Neural progenitor cell (in vitro differentiated cells): ENCODE measurements at places on chromosomes 12 and 14. TPM values are rescaled to one million over a fixed set of nuclear protein-coding genes. Genes with fewer than 3 reads are reported as not detected.

Gene SLC6A15
- total RNA-seq: 15.1 and 25.4 TPM in 2 replicates

Gene GTF2A1
- total RNA-seq: 40.5 and 63.1 TPM in 2 replicates

DNA sequence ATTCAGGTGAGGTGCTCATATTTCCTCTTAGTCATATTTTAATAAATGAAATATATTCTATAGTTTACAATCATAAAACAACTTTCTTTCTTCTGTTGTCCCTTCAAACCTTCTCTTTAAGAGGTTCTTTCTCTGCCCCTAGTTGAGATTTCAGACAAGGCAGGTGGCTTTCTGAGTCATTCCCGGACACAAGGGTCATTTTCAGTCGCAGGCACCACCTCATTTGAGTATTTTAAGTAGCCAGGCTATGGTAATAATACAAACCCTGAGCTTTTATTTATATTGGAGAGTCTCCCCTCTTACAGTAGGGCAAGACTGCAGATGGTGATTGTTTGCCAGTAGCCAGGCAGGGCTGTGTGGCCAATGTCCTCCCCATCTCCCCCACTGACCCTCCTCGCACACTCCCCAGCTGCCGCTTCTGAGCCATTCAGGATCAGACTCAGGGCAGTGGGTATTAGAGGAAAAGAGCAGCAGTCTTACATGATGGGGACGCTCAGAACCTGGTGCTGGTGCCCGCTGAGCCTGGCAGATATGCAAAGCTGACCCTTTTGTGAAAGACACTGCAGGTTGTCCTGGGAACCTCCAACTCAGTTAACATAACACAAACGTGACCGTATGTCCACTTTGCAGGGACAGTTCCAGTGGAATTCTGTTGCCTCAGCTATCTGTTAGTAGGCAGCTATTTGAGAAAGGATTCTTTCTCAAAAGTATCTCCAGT lies 101.1 kb upstream of the BCL2L14 start:
- H3K4me3 ChIP-seq: no peak overlapping the region
- H3K4me1 ChIP-seq: peaks cover 7% of the 10 kb centered on the region
- peak; percentile 25 for DNase-seq
- H3K27ac ChIP-seq: no peak overlapping the region
- no peaks in the 10 kb centered on the region for H3K36me3 ChIP-seq

- no peak overlapping the region for H3K27ac ChIP-seq
- H3K36me3 ChIP-seq: no peaks in the 10 kb centered on the region
- peaks cover 22% of the 10 kb centered on the region for H3K4me1 ChIP-seq
Measured at GRCh38 chr14:77219591-77219990, 38.0 kb downstream of the TMEM63C start.

GRCh38 chr12:30286345-30286926 lies 409.2 kb downstream of the IPO8 start:
- no peaks in the 10 kb centered on the region for H3K27me3 ChIP-seq
- no peak overlapping the region for H3K4me3 ChIP-seq
- peak; percentile 48 for DNase-seq
- H3K4me1 ChIP-seq: no peaks in the 10 kb centered on the region
- H3K27ac ChIP-seq: no peak overlapping the region

Gene KRT83
- not detected in 2 replicates for total RNA-seq

Gene PAPOLA
- 169 and 235 TPM in 2 replicates for total RNA-seq

Gene MMP19
- 0.13 and 0.28 TPM in 2 replicates for total RNA-seq

DNA sequence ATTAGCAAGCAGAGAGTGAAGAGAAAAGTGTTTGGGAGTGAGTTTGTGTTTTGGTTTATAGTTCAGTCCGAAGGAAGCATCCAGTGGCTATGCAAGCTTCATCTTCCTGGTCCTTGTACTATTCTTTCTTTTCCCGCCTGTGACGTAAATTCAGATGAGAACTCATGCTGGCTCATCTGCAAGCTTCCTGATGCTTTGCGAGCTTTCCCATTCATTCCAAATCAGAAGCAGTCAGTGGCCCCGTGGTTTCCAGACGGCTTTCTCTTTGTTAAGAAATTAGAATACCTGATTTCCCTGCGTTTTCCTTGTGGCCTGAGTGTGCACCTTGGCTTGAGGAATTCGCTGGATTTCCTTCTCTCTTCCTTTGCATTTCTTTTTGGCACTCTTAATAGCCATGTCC lies 89.5 kb downstream of the TESC start:
- no peaks in the 10 kb centered on the region for H3K36me3 ChIP-seq
- H3K4me3 ChIP-seq: peak overlapping the region; percentile 18
- H3K27ac ChIP-seq: peak overlapping the region; percentile 39
- DNase-seq: peak; percentile 65

Gene CLEC4D
- total RNA-seq: 0.19 TPM in 2 replicates

- no peaks in the 10 kb centered on the region for H3K36me3 ChIP-seq
- no peak overlapping the region for H3K4me3 ChIP-seq
- H3K4me1 ChIP-seq: no peaks in the 10 kb centered on the region
- no peak for DNase-seq
Measured at GRCh38 chr14:101838476-101838875, 77.0 kb downstream of the PPP2R5C start.

Gene LRRC10
- not detected in 2 replicates for total RNA-seq

DNA sequence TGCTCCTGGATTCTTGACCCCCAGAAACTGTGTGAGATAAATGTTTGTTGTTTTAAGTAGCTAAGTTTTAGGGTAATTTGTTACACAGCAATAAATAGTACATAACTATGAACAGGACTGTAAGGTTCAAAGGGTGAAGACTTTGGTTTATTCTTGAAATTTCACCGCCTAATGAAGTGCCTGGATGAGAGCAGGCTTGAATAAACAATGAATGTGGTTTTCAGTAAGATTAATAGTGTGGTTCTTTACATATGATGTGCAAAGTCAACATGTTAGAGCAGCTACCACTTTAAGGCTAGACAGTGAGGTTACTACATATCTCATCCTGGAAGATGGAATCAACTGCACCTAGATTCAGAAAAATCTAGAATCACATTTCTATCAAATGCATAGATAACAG lies 145.2 kb upstream of the BTG1 start:
- no peaks in the 10 kb centered on the region for H3K27me3 ChIP-seq
- no peak overlapping the region for H3K27ac ChIP-seq
- peaks cover 14% of the 10 kb centered on the region for H3K4me1 ChIP-seq

- no peak for DNase-seq
- H3K4me1 ChIP-seq: no peaks in the 10 kb centered on the region
- no peak overlapping the region for H3K4me3 ChIP-seq
- H3K27me3 ChIP-seq: no peaks in the 10 kb centered on the region
- H3K27ac ChIP-seq: no peak overlapping the region
- H3K36me3 ChIP-seq: no peaks in the 10 kb centered on the region
Measured at GRCh38 chr12:15270591-15270990, 49.4 kb upstream of the RERG start.

DNA sequence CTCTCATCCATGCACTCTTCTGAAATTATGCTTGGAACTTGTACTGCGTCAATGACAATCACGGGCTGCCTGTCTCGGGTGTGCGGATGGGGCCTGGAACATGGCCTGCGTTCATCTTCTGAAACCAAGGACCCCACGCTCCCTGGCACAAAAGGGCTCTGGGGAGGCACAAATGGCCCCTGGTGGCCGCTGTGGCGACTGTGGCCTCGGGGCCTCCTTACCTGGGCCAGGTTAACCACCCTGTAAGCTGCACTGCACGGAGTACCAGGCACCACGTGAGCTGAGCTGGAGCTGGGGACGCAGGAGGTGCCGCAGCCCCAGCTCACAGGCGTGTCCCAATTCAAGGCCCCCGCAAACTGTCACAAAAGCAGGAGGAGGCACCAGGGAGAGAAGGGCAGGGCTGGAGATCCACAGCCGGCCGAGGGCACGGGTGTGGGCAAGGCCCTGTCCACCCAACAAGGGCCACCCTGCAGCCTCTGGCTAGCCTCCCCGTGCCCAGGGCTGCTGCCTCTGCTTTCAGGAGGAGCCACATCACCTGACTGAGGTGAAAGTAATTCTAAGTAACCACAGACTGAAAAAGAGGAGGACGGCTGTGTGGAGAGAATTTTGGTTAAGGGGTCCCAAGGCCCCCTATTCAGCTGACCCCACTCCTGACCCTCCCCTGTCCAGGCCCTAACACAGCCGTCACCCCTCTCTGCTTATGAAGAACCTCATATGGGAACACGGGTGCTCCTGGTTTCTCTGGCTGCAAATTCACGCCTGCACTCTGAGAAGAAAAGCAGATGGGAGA lies 61.1 kb upstream of the GALNT9 start:
- DNase-seq: no peak
- no peaks in the 10 kb centered on the region for H3K36me3 ChIP-seq
- H3K27ac ChIP-seq: no peak overlapping the region
- no peaks in the 10 kb centered on the region for H3K4me1 ChIP-seq

DNA sequence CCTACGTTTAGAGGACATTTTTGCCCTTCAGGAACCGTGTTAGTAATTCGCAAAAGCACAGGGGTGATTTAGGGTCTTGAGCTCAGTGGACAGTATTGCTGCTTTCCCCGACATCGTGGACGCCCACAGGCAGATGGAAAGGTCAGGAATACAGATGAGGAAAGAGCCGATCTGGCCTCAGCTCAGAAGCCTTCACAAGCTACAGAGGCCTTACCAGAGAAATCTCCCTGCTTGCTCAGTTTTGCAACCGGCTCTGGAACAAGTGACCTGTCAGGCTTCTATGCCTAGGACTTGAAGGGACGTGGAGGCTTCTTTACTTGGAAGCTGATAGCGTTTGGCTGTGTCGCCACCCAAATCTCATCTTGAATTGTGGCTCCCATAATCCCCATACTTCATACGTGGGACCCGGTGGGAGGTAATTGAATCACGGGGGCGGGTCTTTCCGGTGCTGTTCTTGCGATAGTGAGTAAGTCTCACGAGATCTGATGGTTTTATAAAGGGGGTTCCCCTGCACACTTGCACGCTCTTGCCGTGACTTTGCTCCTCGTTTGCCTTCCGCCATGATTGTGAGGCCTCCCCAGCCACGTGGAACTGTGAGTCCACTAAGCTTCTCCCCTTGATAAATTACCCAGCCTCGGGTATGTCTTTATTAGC lies 332.5 kb downstream of the MED13L start:
- no peak overlapping the region for H3K27ac ChIP-seq
- H3K36me3 ChIP-seq: no peaks in the 10 kb centered on the region
- no peak overlapping the region for H3K4me3 ChIP-seq
- peaks cover 9% of the 10 kb centered on the region for H3K4me1 ChIP-seq

Gene TEAD4
- total RNA-seq: 8.8 and 22.5 TPM in 2 replicates

DNA sequence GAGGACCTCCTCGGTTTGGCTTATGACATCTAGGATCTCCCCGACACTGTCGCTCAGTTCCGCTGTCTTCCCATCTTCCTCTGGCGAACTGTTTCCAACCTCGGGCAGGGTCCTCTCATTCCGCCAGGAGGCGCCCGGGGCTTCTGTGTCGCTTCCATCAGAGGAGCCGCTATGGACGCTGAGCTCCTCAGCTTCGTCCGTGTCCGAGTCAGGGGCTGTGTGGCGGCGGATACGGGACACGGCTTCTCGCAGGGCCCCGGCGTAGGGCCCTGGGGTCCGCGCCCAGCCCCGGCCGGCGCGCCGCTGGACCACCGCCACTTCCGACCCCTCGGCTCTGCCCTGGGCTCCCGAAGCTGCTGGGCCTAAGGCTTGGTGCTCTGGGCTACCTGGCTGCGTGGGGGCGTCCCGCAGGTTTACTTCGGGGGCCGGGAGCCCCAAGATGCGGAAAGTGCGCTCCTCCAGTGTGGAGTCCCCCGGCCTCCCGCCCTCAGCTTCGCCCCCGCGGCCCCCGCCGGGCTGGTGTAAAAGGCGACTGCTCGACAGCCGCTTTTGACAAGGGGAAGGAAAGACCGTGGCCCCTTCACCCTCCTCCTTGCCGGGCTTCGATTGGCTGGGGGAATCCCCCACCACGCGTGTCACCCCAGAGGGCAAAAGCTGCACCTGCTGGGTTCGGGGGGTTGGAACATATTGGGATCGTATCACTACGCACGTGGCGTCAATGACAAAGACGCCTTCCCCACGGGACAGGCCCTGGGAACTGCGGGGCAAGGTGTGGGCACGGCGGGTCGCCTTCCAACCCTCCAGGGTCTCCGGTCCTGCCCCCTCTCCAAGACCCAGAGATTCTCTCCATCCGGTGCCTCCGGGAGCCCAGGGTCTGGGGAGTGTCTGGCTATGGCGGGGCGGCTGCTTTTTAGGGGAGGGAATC lies 2.1 kb downstream of the DDN start:
- peaks cover 28% of the 10 kb centered on the region for H3K4me1 ChIP-seq
- peak; percentile 94 for DNase-seq
- H3K27ac ChIP-seq: no peak overlapping the region
- peak overlapping the region; percentile 51 for H3K4me3 ChIP-seq

GRCh38 chr12:92549516-92549915 lies 153.3 kb upstream of the PLEKHG7 start:
- H3K4me1 ChIP-seq: peaks cover 10% of the 10 kb centered on the region
- no peaks in the 10 kb centered on the region for H3K36me3 ChIP-seq
- DNase-seq: no peak
- no peak overlapping the region for H3K4me3 ChIP-seq

- no peak for DNase-seq
- H3K27ac ChIP-seq: no peak overlapping the region
- no peaks in the 10 kb centered on the region for H3K4me1 ChIP-seq
- H3K4me3 ChIP-seq: no peak overlapping the region
- H3K36me3 ChIP-seq: peaks cover 10% of the 10 kb centered on the region
- H3K27me3 ChIP-seq: no peaks in the 10 kb centered on the region
Measured at GRCh38 chr12:95017482-95017881, 14.0 kb upstream of the NDUFA12 start.

DNA sequence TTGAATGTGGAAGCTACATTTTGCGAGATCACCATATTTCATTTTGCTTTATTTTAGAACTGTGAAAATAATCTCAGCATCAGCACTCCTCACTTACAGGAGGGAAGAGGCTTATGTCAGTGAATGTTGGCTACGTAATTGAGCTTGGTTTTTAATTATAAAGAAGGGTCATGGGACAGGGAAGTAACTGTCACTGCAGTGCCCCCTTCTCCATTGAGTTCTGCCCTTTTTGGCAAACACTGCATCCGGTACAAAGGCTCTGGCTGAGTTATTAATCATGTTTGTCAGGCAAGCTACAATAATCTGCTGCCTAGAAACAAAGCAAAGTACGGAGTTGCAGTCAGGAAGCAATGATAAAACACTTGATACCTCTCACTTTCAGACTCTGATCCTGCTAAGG lies 546.7 kb downstream of the SNAPC1 start:
- no peak overlapping the region for H3K27ac ChIP-seq
- H3K4me3 ChIP-seq: no peak overlapping the region
- H3K4me1 ChIP-seq: no peaks in the 10 kb centered on the region
- H3K36me3 ChIP-seq: no peaks in the 10 kb centered on the region
- H3K27me3 ChIP-seq: no peaks in the 10 kb centered on the region

- no peaks in the 10 kb centered on the region for H3K36me3 ChIP-seq
- no peak overlapping the region for H3K4me3 ChIP-seq
- DNase-seq: no peak
- no peaks in the 10 kb centered on the region for H3K4me1 ChIP-seq
Measured at GRCh38 chr12:10634427-10634826, 21.0 kb upstream of the MAGOHB start.

Gene SMCO2
- not detected in 2 replicates for total RNA-seq

DNA sequence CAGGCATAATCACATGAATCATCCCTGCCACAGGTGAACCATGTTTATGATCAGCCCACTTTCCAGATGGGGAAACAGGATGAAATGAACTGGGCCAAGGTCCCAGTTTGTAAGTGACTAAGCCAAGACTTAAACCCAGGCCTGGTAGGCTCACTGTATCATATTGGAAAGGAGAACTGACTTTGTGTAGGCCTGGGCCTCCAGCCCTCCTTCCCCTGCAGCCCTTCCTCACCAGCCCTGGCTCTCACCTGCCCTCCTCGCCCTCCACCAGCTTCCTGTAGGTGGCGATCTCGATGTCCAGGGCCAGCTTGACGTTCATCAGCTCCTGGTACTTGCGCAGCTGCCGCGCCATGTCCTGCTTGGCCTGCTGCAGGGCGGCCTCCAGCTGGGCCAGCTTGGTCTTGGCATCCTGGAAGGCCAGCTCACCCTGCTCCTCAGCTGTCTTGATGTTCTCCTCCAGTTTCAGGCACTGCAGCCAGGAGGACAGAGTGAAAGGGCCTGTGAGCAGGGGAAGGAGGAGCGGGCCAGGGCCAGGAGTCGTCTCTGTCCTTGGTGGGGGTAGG lies 19.8 kb downstream of the KRT80 start:
- peaks cover 8% of the 10 kb centered on the region for H3K4me1 ChIP-seq
- peak; percentile 66 for DNase-seq
- no peak overlapping the region for H3K4me3 ChIP-seq
- H3K27ac ChIP-seq: no peak overlapping the region
- no peaks in the 10 kb centered on the region for H3K27me3 ChIP-seq
